ENCODE measurements at places on chromosomes 5 and 9. TPM values are rescaled to one million over a fixed set of nuclear protein-coding genes. Genes with fewer than 3 reads are reported as not detected.

The RPS14 gene
- total RNA-seq, result 5,009 TPM

GRCh38 chr9:135641047-135641446 is 1.7 kb upstream of the GLT6D1 start:
- H3K36me3 ChIP-seq, result no peaks in the 10 kb centered on the region
- no peaks in the 10 kb centered on the region for H3K4me1 ChIP-seq
- H3K27me3 ChIP-seq, result peaks cover 9% of the 10 kb centered on the region

DNA sequence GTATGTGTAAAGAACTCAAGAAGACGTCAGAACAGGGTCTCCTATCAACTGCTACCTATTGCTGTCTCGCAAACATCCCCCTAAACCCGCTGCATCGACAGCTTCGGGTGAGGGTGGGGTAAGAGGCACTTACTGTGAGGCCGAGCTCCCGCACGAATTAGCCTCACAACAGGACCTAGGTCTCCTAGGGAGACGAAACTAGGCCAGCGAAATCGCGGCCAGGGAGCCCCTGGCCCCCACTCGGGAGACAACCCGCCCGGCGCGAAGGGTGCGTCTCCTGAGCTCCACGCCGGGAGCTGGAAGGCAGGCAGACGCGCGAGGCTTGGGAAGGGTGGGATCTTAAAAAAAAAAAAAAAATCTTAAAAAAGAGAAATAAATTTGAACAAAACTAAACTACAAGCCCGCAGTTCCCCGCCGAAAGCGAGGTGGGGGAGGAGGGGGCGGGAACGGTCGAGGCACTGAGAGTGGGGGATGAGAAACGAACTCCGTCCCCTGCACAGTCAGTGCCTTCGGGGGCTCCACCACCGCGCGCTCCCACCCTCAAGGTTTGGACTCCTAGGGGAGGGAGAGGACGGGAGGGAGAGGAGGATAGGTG is 33.0 kb upstream of the NFIB start:
- no peak overlapping the region for H3K27ac ChIP-seq
- no peaks in the 10 kb centered on the region for H3K36me3 ChIP-seq
- no peak for DNase-seq
- H3K27me3 ChIP-seq, result peaks cover 75% of the 10 kb centered on the region

DNA sequence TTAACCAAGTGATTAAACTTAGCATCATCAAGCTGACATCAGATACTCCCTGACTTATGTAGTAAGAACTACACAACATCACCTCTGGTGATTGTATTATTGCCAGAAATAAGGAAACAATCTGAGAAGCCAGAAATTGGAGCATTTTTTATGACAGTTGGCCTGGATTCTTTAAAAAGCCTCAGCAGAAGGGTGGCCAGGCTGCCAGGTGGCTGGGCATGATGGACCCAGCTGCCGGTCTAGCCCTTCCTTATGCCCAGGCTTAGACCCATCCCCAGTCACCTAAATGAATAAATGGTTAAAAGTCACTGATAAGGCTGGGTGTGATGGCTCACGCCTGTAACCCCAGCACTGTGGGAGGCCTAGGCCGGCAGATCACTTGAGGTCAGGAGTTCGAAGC is 12.8 kb downstream of the OR1K1 start:
- no peaks in the 10 kb centered on the region for H3K27me3 ChIP-seq
- H3K27ac ChIP-seq, result no peak overlapping the region
- H3K4me1 ChIP-seq, result peaks cover 24% of the 10 kb centered on the region
- H3K4me3 ChIP-seq, result no peak overlapping the region

The CLTB gene
- 50.1 TPM for total RNA-seq

GRCh38 chr5:101455851-101456250 is 552.8 kb upstream of the ST8SIA4 start:
- no peaks in the 10 kb centered on the region for H3K27me3 ChIP-seq
- no peak for DNase-seq
- H3K27ac ChIP-seq, result no peak overlapping the region
- H3K4me3 ChIP-seq, result no peak overlapping the region
- no peaks in the 10 kb centered on the region for H3K4me1 ChIP-seq

DNA sequence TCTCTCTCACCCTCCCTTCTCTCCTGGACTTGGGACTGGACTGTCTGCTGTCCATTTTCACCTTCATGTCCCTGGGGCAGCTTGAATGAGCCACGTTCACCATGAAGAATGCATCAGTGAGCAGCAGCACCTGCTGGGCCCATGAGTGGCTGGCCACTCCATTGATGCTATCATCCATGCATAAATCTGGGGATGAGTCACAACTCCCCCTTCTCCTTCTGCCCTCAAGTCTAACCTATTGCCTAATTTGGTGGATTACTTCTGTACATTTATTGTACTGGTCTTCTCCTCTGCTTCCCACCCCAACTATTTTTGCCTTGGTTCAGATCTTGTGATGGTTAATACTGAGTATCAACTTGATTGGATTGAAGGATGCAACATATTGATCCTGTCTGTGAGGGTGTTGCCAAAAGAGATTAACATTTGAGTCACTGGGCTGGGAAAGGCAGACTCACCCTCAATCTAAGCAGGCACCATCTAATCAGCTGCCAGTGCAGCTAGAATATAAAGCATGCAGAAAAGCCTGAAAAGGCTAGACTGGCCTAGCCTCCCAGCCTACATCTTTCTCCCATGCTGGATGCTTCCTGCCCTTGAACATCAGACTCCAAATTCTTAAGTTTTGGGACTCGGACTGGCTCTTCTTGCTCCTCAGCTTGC is 46.7 kb downstream of the GDNF start:
- H3K4me1 ChIP-seq, result no peaks in the 10 kb centered on the region
- H3K27ac ChIP-seq, result no peak overlapping the region
- DNase-seq, result no peak
- no peak overlapping the region for H3K4me3 ChIP-seq
- no peaks in the 10 kb centered on the region for H3K36me3 ChIP-seq

The CAMK2A gene
- total RNA-seq, result not detected

DNA sequence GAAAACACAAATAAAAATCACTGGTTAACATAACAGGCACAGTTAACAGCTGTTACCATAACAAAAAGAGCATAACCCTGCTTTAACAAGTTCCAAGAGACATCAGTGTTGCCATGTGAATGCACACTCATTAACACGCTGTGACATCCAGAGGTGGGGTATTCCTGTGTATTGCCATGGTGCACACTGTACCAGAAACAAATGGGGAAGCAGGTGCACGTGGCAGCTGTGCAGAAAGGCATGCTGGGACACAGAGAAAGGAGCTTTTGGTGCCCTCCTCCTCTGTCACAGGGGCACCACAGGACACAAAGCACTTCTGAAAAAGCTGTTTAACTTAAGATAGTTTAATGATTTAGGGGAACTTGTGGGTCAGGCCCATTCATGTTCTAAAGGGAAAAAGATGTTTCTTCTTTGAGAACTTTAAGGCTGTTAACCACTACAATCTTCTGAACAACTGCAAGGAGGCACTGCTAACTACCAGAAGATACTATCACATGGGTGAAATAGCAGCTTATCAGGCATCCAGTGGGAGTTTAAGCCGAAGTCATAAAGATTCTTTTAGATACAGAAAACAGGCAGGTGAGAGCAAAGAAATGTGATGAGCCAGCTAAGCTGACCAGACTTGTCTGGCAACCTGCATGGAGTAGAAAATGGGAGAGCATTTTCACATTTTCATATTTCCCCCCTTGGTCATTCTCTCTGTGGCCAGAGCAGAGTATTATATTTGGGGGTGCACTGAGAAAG is 56.4 kb upstream of the GOLPH3 start:
- no peaks in the 10 kb centered on the region for H3K27me3 ChIP-seq
- DNase-seq, result no peak
- no peak overlapping the region for H3K4me3 ChIP-seq
- H3K36me3 ChIP-seq, result peaks cover 54% of the 10 kb centered on the region

The SLC1A3 gene
- total RNA-seq, result 0.23 TPM

The FOXD4L3 gene
- total RNA-seq, result 0.38 TPM

GRCh38 chr5:77431719-77432118 is 60.4 kb downstream of the WDR41 start:
- H3K27me3 ChIP-seq, result no peaks in the 10 kb centered on the region
- H3K27ac ChIP-seq, result no peak overlapping the region
- no peaks in the 10 kb centered on the region for H3K4me1 ChIP-seq
- no peak for DNase-seq

GRCh38 chr5:155459889-155460500 is 446.4 kb downstream of the KIF4B start:
- no peak overlapping the region for H3K27ac ChIP-seq
- no peak for DNase-seq
- H3K4me3 ChIP-seq, result no peak overlapping the region
- H3K36me3 ChIP-seq, result no peaks in the 10 kb centered on the region

GRCh38 chr9:77038281-77039036 is 19.0 kb downstream of the FOXB2 start:
- DNase-seq, result no peak
- H3K27me3 ChIP-seq, result no peaks in the 10 kb centered on the region
- no peaks in the 10 kb centered on the region for H3K4me1 ChIP-seq
- no peak overlapping the region for H3K4me3 ChIP-seq
- no peak overlapping the region for H3K27ac ChIP-seq

The ZNF483 gene
- 20.5 TPM for total RNA-seq

The NRG2 gene
- not detected for total RNA-seq

The IFNB1 gene
- total RNA-seq, result not detected

GRCh38 chr5:43855452-43855851 is 252.5 kb downstream of the NNT start:
- H3K4me1 ChIP-seq, result no peaks in the 10 kb centered on the region
- no peak for DNase-seq
- H3K27me3 ChIP-seq, result no peaks in the 10 kb centered on the region
- no peaks in the 10 kb centered on the region for H3K36me3 ChIP-seq

The ADAMTS13 gene
- 2.4 TPM for total RNA-seq

GRCh38 chr5:14172149-14172795 is 29.1 kb downstream of the TRIO start:
- H3K27me3 ChIP-seq, result no peaks in the 10 kb centered on the region
- H3K4me1 ChIP-seq, result no peaks in the 10 kb centered on the region
- no peak for DNase-seq
- no peak overlapping the region for H3K4me3 ChIP-seq
- no peak overlapping the region for H3K27ac ChIP-seq

GRCh38 chr5:153991168-153991567 is 47.5 kb downstream of the FAM114A2 start:
- H3K4me3 ChIP-seq, result no peak overlapping the region
- no peak overlapping the region for H3K27ac ChIP-seq
- H3K36me3 ChIP-seq, result no peaks in the 10 kb centered on the region
- H3K27me3 ChIP-seq, result no peaks in the 10 kb centered on the region
- no peaks in the 10 kb centered on the region for H3K4me1 ChIP-seq
- no peak for DNase-seq

DNA sequence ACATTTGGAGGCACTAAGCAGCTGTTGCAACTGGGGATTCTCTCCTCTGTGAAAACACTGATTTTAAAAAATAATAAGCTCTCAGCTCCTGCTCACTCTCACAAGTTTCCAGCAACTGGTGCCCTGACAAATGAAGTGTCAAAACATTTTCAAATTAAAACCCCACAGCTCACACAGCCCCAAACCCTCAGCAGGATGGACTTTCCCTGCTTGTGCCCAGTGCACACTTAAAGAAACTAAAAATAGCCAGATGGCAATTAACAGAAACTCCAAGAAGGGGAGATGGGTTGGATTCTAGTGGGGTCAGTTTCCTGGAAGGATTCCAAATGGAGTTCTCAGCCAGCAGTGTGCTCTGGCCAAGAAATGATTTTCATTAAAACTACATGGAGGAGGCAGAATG is 163.0 kb upstream of the PUM3 start:
- no peak overlapping the region for H3K4me3 ChIP-seq
- no peaks in the 10 kb centered on the region for H3K27me3 ChIP-seq
- no peaks in the 10 kb centered on the region for H3K36me3 ChIP-seq
- DNase-seq, result no peak
- no peaks in the 10 kb centered on the region for H3K4me1 ChIP-seq
- no peak overlapping the region for H3K27ac ChIP-seq

DNA sequence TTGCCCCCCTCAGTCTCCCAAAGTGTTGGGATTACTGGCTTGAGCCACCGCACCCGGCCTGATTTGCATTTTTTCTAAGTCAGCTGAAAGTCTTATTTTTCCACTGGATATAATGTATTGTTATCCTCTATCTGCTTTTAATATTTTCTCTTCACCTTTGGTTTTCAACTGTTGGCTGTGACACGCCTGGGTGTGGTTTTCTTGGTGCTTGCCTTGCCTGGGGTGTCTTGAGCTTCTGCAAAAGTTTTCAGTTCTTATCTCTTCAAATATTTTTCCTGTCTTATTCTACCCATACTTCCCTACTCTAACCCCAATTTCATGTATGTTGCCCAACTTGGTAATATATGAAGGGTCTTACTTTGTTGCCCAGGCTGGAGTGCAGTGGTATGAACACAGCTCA is 4.3 kb upstream of the MXD3 start:
- H3K4me3 ChIP-seq, result no peak overlapping the region
- peaks cover 34% of the 10 kb centered on the region for H3K4me1 ChIP-seq
- DNase-seq, result no peak
- H3K27ac ChIP-seq, result no peak overlapping the region

The TNC gene
- total RNA-seq, result not detected

The BHMT2 gene
- total RNA-seq, result 0.19 TPM

The BARX1 gene
- not detected for total RNA-seq

- peaks cover 70% of the 10 kb centered on the region for H3K36me3 ChIP-seq
- H3K4me1 ChIP-seq, result no peaks in the 10 kb centered on the region
- no peak overlapping the region for H3K27ac ChIP-seq
- DNase-seq, result no peak
These were observed 14.3 kb upstream of the LHX3 start for GRCh38 chr9:136219276-136219675.

- no peak for DNase-seq
- no peaks in the 10 kb centered on the region for H3K27me3 ChIP-seq
- H3K36me3 ChIP-seq, result no peaks in the 10 kb centered on the region
- H3K27ac ChIP-seq, result no peak overlapping the region
- no peaks in the 10 kb centered on the region for H3K4me1 ChIP-seq
- no peak overlapping the region for H3K4me3 ChIP-seq
These were observed 55.9 kb downstream of the TMC1 start for GRCh38 chr9:72577212-72577753.

The CACNA1B gene
- 0.09 TPM for total RNA-seq

GRCh38 chr5:142549834-142550233 is 136.1 kb downstream of the FGF1 start:
- no peaks in the 10 kb centered on the region for H3K4me1 ChIP-seq
- no peak overlapping the region for H3K27ac ChIP-seq
- DNase-seq, result no peak
- H3K27me3 ChIP-seq, result peaks cover 27% of the 10 kb centered on the region
- no peak overlapping the region for H3K4me3 ChIP-seq
- no peaks in the 10 kb centered on the region for H3K36me3 ChIP-seq

GRCh38 chr5:157545610-157546310 is 29.8 kb downstream of the ADAM19 start:
- no peaks in the 10 kb centered on the region for H3K36me3 ChIP-seq
- H3K27me3 ChIP-seq, result no peaks in the 10 kb centered on the region
- peaks cover 69% of the 10 kb centered on the region for H3K4me1 ChIP-seq
- no peak for DNase-seq

The FGFR4 gene
- 5.1 TPM for total RNA-seq

GRCh38 chr5:159242656-159243055 is 20.4 kb upstream of the UBLCP1 start:
- H3K4me3 ChIP-seq, result no peak overlapping the region
- H3K4me1 ChIP-seq, result no peaks in the 10 kb centered on the region
- DNase-seq, result no peak
- no peaks in the 10 kb centered on the region for H3K27me3 ChIP-seq

The BASP1 gene
- total RNA-seq, result 0.47 TPM
